ENCODE measurements at places on chromosomes 3 and 15. TPM values are rescaled to one million over a fixed set of nuclear protein-coding genes. Genes with fewer than 3 reads are reported as not detected.

The COL7A1 gene
- 1.8 TPM for total RNA-seq

The THUMPD3 gene
- 55.9 TPM for total RNA-seq

The SERPINI2 gene
- not detected for total RNA-seq

The MBNL1 gene
- 353 TPM for total RNA-seq

The NUP210 gene
- 106 TPM for total RNA-seq

- DNase-seq: no peak
Observed at GRCh38 chr3:42192334-42193200, 73.4 kb downstream of the CCK start.

DNA sequence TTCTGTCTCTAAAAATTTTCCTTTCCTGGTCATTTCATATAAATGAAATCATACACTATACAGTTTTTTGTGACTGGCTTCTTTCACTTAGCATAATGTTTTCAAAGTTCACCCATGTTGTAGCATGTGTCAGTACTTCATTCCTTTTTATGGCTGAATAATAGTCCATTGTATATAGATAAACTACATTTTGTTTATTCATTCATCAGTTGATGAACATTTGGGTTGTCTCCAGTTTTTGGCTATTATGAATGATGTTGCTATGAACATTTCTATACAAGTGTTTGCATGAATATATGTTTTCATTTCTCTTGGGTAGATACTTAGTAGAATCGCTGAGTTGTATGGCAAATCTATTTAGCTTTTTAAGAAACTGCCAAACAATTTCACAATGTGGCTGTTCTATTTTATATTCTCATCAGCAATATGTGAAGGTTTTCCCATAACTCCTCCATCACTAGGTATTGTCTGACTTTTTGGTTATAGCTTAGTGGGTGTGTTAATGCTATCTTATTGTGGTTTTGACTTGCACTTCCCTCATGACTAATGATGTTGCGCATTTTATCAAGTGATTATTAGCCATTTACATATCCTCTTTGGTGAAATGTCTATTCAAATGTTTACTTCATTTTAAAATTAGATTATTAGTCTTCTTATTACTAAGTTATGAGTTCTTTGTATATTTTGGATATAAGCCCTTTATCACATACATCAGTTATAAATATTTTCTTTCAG, 21.7 kb upstream of the AP4E1 start:
- DNase-seq: no peak

DNA sequence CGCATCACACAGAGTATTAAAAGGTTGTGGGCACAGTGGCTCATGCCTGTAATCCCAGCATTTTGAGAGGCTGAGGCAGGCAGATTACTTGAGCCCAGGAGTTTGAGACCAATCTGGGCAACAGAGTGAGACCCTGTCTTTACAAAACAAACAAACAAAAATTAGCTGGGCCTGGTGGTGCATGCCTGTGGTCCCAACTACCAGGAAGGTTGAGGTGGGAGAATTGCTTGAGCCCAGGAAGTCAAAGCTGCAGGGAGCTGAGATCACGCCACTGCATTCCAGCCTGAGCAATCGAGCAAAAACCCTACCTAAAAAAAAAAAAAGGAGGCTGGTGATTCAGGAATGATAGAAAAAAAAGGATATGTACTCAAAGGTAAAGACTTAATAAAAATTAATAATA, 28.2 kb upstream of the ST6GAL1 start:
- DNase-seq: no peak

DNA sequence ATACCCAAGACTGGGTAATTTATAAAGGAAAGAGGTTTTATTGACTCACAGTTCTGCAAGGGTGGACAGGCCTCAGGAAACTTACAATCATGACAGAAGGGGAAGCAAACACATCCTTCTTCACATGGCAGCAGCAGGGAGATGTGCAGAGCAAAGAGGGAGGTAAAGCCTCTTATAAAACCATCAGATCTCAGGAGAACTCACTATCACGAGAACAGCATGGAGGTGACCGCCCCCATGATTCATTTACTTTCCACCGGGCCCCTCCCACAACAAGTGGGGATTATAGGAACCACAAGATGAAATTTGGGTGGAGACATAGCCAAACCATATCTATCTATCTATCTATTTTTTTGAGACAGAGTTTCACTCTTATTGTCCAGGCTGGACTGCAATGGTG, 5.4 kb downstream of the GDPGP1 start:
- no peak for DNase-seq

GRCh38 chr15:38046257-38047051, 112.0 kb downstream of the TMCO5A start:
- DNase-seq: no peak

DNA sequence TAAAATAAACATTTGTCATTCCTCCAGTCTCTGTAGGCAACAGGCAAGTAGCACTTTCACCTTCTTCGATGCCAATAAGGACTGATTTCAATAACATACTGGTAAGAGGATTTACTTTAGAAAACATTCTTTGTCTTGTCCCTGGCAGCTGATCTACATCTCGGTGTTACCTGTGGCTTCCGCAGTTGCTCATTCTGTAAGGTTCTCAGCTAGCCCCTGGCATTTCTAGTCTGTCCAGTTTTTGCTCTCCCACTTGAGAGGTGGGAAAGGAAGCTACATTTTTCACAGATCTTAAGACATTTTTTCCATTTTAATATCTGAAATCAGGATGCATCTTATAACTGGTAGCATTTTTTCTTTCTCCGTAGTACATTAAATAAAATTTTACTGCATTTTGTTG, 19.7 kb upstream of the MAP6D1 start:
- DNase-seq: no peak

DNA sequence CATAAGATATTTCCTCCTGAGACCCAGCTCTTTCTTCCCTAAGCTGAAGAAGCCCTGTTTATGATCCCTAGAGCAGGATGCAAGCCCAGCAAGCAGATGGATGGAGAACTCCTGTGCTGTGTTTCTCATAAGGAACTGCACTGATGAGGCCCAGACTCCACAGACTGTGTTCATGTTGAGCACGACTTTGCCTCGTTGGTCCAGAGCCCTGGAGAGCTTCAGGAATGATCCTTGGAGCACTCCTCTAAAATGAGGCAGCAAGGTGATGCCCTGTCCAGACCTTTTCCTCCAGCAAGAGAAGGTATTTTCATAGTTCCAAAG, 83.8 kb downstream of the MYLK start:
- DNase-seq: no peak

GRCh38 chr3:172678068-172678467, 32.8 kb downstream of the NCEH1 start:
- DNase-seq: no peak

- no peak for DNase-seq
Observed at GRCh38 chr15:62549345-62549970, 384.4 kb upstream of the C2CD4B start.

- DNase-seq: no peak
Observed at GRCh38 chr15:86557018-86557550, 477.4 kb downstream of the AGBL1 start.

GRCh38 chr15:40990080-40990479, 36.8 kb downstream of the CHAC1 start:
- DNase-seq: no peak
